A549 (cell line): ENCODE measurements at places on chromosomes 3 and 15.

DNA sequence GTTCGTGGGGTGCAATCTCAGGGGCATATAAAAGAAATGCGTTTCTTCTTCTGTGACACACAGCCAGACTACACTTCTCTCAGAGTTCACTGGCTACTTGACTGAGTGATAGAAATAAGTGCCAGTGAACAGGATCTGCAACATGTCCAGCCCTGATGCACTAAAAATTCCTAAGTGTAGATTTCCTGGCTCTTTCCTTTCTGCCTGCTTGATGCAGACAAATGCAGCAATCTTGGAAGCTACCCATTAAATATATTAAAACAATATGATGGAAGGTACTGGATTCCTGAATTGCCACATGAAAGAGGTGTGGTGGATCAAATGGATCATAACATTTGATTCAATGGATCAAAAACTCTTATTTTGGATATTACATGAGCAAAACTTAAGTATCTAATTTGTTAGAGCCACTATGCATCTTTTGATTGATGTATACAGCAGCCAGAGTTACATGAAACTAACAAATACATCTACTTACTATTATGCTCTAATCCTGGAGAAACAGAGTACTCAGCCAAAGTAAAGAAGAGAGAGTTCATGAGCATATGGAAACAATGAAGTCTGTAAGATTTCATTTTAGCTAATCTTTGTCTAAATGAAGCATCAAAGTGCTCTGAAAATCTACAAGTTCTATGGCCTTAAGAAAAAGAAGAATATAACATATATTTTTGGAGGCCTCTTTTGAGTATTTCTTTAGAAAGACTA, 222.6 kb downstream of the ZNF385D start:
- no peak for DNase-seq

GRCh38 chr3:117788506-117788905, 1078.9 kb downstream of the TUSC7 start:
- no peak for DNase-seq

DNA sequence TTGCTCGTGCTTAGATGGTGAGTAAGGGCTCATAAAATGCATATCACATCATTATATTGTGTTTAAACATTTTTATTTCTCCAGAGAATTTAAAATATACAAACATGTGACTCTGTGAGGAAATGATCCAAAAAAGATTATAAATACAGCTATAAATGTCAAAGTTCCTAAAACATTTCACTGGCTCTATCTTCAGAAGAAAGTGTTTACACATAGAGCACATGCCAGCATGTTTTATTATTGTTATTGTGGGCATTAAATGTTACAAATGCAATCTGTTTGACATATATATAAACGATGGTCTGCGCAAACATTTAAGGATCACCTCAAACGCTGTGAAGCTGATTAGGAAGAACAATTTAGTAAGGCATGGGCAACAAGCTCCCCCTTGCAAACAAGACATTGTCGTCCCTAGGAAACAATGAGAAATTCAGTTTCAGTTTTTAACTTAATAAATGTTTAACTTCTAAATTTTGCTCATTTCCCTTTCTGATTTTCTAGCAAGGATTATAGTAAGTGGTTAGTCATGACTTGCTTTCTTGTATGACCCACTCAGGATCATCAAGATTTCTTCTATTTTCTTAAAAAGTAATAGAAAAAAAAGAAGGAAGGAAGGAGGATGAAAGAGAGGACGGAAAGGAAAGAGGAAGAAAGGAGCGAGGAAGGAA, 207.5 kb downstream of the SATB1 start:
- no peak for DNase-seq

- no peak for DNase-seq
Observed at GRCh38 chr3:71132995-71133730, 450.4 kb downstream of the FOXP1 start.

DNA sequence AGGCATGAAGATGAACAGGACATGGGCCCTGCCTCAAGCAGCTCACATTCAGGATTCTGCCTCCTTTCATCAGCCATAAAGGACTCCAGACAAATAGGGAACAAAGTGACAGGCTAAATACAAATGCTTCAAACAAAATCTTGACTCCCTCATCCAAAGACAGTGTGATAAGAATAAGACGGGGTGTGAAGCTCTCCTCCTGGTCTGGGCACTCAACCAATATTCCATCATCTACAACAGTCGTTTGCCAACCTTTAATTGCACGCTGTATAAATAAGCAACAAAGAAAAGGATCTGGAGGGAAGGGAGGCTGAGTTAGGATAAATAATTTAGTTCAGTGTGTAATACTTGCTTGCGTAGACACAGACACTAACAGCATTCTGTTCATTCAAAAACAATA, 5.4 kb downstream of the CCDC54 start:
- DNase-seq, result no peak

DNA sequence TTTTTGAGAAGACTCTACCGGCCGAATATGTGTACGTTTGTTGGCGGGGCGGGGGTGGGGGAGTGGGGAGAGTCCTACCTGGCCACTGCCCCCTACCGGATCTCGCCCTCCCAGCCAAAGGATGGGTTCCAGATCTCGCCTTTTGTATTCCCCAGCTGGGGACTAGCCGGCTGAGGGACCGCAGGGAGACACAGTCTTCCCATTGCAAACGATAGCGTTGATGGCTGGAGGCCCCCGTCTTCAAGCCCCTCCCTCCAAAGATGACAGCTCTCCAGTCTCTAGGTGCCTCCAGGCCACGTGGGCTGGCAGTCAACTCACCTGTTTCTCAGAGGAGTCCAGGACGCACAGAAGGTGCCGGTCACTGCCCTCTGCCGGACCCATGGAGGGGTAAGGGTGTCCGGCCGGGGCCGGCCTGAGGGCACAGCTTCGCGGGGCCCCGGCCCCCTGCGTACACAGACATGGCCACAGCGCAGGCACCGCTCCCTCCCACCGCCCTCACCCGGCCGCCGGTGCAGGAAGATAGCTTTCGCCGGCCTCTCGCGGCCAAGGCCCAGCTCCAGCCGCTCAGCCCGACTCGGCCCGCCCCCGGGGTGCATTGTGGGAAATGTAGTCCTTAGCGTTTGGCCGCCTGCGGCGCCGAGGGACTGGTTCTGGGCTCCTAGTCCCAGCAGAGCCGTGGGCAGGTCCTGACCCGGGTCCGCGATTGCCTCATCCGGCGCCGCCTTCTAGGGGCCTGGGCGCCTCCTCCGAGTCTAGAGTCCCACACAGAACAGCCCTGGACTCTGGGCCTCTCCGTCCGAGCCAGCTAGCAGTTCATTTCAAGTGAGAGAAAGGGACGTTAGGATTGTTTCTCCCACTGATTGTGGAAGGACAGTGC, at the start of gene MON1A:
MON1A (minus strand) TSS at position 521 of the 877 bp plus-strand sequence. CDS start 16,465 bp downstream, outside the sequence.
- peak; percentile 64 for DNase-seq

DNA sequence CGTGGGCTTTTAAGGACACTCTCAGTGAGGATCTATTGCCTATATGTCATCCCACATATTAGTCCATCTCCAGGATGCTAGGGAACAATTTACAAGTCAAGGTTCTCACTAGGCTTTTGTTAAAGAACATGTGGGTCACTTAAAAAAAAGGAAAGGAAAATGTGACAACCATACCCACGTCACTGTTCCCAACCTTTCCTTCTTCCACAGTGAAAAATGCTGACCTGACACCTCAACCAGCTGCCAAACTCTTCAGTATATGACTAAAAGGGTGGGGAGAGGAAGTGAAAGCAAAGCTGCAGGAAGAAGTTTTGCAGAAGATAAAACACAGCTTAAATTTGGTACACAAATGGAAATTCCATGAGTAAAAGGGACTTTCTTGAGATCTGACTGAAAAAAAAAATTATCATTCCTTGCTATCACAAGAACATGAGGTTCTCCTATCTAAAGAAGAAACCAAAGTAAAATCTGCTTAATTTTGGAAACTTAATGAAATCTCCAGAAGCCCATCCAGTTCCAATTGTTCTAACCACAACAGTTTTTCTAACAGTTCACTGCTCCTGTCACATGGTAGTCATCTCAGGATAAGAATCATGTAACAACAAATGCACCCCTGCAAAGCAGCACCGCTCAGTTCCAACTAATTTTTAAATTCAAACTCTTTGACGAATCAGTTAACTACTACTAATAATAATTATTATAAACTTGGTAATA, 117.0 kb upstream of the TSPAN3 start:
- no peak for DNase-seq
